ENCODE measurements at places on chromosomes 7 and 10.

- DNase-seq: no peak
Measured at GRCh38 chr7:69095649-69096048, 502.6 kb upstream of the AUTS2 start.

GRCh38 chr10:65945061-65945460 is 980.8 kb upstream of the LRRTM3 start:
- DNase-seq: no peak

DNA sequence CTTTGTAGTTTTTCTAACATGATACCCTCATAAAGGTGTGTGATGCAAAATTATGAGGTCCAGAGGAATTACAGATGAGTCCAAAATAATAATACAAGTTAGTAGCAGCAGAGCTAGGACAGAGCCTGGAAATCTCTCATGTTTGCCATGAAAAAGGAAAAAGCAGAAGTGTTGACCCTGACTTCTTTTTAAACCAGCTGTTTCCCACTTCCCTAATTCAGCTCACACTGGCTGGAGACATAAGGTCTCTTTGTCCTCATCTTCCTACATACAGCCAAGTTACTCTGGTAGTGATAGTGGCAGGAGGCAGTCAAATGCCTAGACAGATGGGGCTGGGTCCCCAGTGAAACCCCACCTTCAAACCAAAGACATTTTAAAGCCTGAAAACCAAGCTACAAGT is 269.2 kb downstream of the C7orf25 start:
- no peak for DNase-seq

- no peak for DNase-seq
Measured at GRCh38 chr7:133724148-133724547, 403.0 kb upstream of the LRGUK start.

DNA sequence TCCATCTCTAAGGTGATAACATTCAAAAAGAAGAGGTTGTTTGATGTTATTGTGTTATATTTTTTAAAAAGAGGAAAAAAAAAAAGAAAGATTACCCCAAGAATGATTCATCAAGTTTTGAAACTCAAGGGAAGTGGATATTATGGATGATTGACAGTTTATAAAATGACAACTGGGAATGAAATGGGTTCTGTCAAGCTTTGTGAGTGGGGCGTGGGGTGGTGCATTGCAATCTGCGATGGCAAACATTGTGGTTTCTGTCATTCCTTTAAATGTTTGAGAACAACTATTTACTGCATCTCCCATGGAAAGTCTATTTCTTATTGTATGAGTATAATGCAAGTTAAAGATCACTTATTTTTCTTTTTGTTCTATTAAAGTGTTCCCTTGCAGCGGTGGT is 297.0 kb downstream of the CCDC3 start:
- DNase-seq: no peak

Measured in stimulated activated CD4-positive, alpha-beta T cell treated with anti-CD3 and anti-CD28 coated beads, Interleukin-4, amount 100 ng/mL, for 24 hours (primary cell).